ENCODE measurements at places on chromosomes 13 and 19.

DNA sequence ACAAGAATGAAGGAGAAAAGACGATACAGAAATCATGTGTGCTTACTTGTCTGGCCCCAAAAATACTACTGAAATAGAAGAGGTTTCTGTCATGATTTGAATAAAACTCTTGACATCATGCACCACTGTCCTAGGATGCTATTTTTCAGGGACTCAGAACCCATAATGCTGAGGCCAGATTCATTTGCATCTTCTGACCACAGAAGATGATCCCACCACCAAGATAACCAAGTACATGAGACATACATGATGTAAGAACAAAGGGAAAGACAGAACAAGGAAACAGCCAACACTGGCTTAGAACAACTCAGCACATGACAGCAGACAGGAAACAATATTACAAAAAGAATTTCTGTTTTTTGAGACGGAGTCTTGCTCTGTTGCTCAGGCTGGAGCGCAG is 2.5 kb downstream of the ZNF552 start:
- no peak for DNase-seq

DNA sequence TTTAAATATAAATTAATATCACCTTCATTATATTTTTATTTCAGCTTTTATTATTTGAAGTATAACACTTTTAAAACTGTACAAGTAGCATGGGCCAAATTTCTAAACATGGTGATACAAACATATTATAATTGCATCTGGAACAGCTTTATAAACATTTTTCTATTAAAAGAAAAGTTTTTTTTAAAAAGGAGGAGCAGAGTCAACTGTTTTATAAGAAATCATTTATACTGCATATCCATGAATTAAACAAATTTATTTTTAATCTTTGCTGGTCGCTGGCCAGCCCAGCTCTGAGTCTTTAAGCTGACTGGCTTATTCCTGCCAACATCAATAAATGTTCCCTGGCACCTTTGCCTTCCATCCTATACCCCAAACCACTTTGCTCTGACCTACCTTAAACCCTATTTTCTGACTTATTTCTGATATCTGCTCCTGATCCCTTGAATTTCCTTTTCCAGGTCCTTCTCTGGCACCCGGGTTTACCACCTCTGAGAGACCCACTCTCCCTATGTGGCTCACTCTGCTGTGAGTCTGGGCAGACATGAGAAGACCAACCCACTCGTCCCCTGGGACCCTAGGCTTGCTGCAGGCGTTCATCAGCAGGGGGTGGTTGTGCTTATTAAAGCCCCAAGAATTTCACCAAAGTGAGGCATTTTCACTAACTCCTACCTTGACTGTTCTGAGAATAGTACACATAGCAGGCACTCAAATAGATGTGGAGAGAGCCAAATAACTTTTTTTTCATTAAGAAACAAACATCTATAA is 220.3 kb downstream of the KLF12 start:
- no peak for DNase-seq

DNA sequence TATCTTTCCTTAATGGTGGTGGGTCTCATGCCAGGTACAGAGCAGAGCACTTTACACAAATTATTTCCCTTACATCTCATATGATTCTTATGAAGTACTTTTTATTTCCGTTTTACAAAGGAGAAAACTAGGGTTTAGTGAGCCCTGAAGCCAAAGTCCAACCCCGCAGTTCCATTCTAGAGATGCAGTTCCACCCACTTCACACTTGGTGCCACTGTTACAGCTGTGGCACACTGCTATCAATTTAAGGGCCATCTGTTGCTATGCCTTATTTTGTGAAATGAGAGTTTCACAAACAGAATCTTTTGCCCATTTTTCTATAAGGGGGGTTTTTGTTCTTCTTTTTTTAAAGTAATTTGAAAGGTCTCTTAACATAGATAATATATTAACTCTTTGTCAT is 12.9 kb downstream of the MIPEP start:
- DNase-seq = no peak

GRCh38 chr13:91134803-91135184 is 212.7 kb upstream of the MIR17HG start:
- DNase-seq = no peak

DNA sequence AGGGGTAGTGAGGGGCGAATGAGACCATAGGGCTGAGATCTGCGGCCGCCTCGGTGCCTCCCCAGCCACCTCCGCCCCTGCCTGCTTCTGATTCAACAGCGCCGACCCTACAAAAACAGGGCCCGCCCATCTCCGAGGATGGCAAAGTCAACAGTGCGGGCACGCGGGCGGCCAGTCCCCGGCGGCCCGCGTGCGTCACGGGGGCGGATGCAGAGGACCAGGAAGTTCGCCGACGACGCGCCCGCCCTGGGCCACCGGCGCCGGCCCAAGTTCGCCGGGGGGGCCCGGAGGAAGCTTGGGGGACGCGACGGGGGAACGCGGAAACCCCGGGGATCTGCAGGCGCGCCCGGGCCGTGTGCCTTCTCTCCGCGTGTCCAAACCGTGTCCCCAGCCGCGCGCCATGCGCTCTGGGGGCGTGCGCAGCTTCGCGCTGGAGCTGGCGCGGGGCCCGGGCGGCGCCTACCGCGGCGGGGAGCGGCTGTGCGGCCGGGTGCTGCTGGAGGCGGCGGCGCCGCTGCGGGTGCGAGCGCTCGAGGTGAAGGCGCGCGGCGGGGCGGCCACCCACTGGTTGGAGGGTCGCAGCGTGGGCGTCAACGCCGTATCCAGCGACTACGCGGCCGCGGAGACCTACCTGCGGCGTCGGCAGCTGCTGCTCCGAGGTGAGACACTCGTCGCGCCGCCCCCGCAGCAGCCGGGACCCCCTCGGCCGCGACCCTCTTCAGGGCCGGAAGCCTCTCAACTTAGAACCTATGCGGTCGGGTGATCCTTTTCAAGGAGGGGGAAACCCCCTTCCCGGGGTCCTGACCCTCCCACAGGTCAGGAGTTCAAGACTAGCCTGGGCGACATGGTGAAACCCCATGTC is 6.8 kb upstream of the ARRDC2 start:
- DNase-seq = peak; percentile 94

DNA sequence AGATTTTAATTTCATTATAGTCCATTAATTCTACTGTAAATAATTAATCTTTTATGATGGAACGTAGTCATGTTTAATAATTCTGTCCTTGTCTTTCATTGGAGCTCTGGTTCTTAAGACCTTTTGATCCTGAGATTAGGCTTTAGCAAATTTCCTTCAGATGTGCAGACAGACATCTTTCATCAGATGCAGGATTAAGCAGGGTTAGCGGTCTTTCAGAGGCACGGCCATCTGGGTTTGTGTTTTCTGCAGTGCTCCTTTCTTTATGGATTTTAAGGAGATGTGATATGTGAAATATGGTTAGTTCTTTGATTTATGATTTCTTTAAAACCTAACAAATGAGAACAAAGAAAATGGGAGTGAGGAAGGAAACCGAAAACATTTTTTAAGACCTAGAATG is 643.9 kb upstream of the SGCG start:
- DNase-seq = no peak

DNA sequence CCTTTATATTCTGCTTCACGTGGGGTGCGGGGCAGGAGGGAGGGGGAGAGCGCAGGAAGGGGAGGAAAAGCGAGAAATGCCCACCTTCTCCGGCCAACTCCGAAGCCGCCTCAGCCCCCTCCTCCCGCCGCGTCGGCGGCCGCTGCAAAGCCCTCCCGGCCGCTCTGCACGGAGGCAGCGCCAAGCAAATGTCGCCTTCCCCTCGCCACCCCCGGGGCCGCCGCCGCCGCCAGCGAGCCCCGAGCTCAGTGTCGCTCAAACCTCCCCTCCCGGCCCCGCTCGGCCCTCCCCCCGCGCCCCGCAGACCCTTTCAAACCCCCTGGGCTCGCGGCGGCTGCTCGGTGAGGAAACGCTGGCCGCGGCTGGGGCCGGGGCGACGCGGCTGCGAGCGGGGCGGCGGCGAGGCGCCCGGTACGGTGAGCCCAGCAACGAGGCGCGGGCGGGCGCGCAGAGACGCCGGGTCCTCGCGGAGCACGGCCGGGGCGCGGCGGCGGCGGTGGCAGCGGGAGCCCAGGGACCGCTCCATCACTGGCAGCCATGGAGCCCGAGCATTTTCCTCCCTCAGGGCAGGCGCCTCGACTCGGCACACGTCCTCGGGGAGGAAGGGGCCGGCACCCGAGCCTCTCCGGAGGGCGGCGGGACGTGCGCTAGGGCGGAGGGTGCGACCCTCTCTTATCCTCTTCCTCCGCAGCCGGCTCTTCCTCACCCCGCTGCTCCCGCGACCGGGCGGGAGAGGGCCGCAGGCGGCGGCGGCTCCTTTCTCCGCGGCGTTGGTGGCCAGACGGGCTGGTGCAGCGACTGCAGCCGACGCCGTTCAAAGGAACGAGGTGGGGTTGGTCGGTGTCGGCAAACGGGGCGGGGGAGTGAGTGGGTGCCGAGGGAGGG is 463 bp upstream of the TSC22D1 start:
- DNase-seq = peak; percentile 42

DNA sequence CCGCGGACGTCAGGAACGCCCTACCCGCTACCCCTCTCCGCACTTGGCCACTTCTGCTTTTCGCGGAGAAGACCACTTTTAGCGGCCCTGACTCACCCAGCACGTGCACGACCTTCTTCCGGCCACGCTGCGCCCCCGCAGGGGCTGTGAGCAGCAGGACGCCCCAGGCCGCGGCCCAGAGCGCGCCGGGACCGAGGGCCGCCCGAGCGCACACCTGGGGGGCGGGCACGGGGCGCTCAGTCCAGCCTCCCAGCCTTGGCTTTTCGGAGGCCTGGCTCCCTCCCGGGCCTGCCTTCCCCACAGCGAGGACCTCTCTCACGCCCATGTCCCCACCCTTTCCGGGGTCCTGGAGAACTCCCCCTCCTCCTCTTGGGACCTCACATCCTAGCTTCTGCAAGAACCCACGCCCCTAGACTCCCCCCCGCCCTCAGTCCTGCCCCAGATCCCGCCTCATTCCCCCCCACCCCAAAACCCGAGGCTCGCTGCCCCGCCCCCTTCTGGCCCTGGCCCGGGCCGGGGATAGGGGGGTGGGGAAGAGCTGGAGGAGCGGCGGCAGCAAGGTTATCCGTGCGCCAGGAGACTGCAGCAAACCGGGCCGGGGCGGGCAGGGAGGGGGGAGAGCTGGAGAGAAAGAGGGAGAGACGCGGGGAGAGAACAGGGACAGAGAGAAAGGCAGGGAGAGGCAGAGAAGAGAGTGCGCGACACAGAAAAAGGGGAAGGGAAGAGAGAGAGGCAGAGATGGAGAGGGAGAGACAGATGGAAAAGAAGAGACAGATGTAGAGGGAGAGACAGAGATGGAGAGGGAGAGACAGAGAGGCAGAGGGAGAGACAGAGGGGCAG is 11.5 kb downstream of the TM6SF2 start:
- DNase-seq = no peak

DNA sequence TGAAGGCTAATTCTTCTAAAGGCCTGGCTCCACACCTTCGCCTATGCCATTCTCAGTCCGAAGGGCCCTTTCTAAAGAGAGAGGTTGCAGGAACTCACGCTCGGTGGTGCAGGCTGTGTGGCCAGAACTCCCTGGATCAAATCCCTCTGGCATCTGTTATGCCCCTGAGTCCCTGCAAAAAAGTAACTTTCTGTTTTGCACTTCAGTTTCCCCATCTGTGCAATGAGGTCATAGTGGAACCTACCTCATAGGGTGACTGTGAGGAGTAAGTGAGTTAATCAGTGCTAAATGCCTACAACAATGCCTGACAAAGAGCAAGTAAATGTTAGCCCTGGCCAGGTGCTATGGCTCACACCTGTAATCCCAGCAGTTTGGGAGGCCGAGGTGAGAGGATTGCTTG is 7.3 kb downstream of the IGSF23 start:
- DNase-seq = no peak

GRCh38 chr13:43071824-43072223 is 48.4 kb downstream of the DNAJC15 start:
- DNase-seq = no peak

DNA sequence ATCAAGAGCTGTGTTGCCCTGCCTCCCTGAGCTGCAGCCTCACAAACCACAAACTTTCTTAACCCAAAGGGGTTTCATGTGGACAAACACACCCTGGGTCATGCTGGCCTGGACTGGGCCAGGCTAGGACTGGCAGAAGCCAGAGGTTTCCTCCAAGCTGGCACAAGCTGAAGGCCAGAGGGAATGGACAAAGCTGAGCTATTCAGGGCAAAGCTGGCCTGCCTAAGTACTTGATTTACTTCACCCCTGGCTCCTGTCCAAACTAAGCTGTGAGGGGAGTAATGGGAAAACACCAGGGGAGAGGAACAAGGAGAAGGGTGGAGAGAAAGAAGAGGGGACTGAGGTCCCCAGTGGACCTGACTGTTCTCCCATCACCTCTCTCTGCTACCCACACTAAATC is 6.2 kb downstream of the CPAMD8 start:
- DNase-seq = no peak

GRCh38 chr19:40982594-40983101 is 8.4 kb upstream of the CYP2B6 start:
- DNase-seq = no peak

DNA sequence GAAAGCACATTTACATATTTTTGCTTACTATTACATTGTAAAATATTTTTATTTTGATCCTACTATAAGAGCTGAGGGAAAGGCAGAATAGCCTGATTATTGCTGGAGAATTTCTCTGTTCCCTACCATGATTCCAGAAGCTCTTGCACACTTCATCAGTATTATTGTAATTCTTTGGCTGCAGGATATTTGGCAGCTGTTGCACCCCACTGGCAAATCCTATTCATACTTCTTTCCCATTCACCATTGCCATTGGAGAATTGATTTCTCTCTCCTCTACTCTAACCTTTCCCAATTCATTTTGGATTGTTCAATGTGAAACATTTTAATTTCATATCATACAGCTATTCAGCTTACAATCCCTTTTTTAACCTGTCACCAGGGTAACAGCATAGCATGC is 238.0 kb downstream of the GGACT start:
- DNase-seq = no peak

DNA sequence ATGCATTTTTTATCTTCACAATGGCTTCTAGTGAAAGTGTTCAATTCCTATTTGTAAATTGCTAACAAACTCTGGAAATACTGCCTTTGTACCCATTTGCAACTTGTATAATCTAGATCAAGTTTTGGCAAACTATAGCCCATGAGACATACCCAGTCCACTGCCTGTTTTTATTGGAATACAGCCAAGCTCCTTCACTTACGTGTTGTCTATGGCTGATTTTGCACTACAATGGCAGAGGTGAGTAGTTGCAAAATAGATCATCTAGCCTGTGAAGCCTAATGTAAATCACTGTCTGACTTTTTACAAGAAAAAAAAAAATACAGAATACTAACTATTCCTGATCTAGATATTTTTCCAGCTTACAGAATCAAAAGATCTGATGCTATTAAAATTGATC is 37.1 kb downstream of the DZIP1 start:
- DNase-seq = no peak

- DNase-seq = no peak
Measured at GRCh38 chr13:110645750-110646149, 30.4 kb downstream of the NAXD start.

GRCh38 chr19:46205183-46205984 is 24.2 kb upstream of the IGFL1 start:
- no peak for DNase-seq

GRCh38 chr19:16914421-16914820 is 25.6 kb downstream of the F2RL3 start:
- no peak for DNase-seq

GRCh38 chr13:19185086-19185864 is 3.7 kb upstream of the TUBA3C start:
- DNase-seq = no peak

GRCh38 chr13:103473081-103473480 is 406.9 kb upstream of the SLC10A2 start:
- DNase-seq = no peak

- no peak for DNase-seq
Measured at GRCh38 chr13:93502987-93503615, 276.5 kb downstream of the GPC6 start.

- DNase-seq = no peak
Measured at GRCh38 chr19:47479701-47480503, 4.1 kb downstream of the KPTN start.

Measured in activated CD4-positive, alpha-beta T cell treated with anti-CD3 and anti-CD28 coated beads, Interleukin-2, amount 50 U/mL, for 1 hour (primary cell).